ENCODE measurements at places on chromosomes 7 and 10.
A peak's percentile ranks its signal among the peaks of the same experiment; 100 is the strongest.

DNA sequence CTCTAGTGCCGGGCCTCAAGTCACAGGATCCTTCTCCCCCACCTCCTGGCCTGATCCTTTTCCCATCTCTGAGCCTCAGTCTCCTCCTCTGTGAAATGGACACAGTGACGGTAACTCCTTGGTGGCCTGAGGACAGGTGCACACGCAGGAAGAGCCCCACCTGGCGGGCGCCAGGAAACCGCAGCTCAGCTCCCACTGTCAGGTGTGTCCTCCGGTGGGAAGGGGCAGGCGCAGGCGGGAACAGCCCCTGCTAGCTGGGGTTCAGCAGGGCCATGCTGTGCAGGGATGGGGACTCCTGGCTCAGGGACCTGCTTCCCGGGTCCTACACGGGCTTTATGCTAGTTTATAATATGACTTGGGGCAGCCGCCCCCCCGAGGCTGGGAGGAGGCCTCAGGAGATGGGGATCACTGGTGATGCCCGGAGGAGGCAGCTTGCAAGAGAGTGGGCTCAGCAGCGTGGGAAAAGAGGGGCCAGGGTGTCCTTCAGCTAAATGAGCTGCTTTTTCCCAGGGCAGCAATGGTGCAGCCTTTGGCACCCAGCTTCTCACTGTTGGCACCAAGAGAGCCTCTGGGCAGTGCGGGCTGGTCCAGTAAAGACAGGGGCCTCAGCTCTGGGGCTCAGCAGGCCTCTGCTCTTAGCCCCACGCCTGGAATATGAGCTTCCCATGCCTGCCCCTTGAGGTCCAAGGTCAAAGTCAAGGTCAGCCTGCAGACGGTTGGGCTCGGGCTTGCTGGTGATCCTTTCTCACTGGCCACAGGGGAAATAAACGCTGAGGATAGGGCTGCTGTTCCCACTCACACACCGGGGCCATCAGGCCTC is 68.0 kb upstream of the FAM20C start:
- DNase-seq, result peak; percentile 55

GRCh38 chr7:55570939-55571338 is 1.4 kb downstream of the VOPP1 start:
- DNase-seq, result no peak

DNA sequence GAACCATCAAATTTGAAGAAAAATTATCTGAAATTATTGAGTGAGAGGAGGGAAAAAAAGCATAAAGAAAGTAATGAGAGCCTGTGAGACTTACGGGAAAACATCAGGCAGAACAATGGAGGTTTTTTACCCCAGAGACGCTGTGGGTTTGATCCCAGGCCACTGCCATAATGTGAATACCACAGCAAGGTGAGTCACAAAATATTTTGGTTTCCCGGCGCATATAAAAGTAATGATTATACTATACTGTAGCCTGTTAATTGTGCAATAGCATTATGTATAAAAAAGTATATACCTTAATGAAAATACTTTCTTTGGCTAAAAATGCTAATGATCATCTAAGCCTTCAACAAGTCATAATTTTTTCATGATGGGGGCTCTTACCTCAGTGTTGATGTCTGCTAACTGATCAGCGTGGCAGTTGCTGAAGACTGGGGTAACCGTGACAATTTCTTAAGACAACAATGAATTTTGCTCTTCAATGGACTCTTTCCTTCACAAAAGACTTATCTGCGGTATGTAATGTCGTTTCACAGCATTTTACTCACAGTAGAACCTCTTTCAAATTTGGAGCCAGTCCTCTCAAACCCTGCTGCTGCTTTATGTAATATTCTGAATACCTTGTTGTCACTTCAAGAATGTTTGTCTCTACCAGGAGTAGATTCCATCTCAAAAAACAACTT is 97.0 kb upstream of the FAM20C start:
- DNase-seq, result no peak

- DNase-seq, result no peak
Observed at GRCh38 chr7:34946486-34946885, 90.8 kb downstream of the DPY19L1 start.

GRCh38 chr7:90595342-90595800 is 750 bp upstream of the CDK14 start:
- no peak for DNase-seq

DNA sequence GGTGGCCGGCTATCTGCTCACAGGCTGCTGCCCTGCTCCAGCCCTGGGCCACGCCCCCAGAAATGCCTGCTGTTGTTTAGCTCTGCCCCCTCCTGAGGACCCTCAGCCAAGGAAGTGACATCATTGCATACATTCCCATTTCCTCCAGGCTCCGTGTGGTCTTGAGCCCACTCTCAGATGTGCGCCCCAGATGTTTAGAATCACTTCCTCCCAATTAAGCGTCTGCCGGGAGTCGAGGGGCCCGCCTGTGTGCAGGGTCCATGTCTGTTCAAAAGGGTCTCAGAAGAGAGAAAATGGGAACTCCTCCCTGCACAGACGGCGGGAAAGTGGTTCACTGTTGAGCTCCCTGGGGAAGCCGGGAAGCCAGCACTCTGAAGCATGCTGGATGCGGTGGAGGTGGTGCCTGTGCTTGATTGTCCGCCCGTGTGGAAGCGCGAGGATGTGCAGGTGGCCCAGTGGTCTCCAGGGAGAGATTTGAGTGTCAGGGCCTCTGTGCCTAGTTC is 116.9 kb upstream of the PPIF start:
- DNase-seq, result no peak

GRCh38 chr10:101775273-101776160 is at the start of gene FGF8:
TSS of gene FGF8 (minus strand) at chr10:101776114. CDS start at chr10:101775900, 214 bp downstream.
- peak; percentile 59 for DNase-seq

DNA sequence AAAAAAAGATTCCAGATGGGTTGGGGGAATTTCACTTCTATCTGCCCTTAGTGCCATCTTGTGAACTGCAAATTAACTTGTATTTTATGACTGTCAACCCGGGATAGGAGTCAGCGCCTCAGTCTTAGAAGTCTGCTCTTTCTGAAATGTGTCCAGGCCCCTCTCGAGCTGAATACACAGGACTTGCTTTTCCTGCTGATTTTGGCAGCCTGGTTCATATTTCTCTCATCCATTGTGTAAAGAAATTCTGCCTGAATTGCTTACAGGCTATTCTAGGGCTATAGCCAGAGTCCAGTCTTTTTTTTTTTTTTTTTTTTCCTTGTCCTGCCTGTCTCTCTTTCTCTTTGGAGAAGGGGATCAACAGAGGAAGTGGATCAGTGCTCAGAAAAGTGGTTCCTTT is 24.6 kb downstream of the GATA3 start:
- peak; percentile 6 for DNase-seq

DNA sequence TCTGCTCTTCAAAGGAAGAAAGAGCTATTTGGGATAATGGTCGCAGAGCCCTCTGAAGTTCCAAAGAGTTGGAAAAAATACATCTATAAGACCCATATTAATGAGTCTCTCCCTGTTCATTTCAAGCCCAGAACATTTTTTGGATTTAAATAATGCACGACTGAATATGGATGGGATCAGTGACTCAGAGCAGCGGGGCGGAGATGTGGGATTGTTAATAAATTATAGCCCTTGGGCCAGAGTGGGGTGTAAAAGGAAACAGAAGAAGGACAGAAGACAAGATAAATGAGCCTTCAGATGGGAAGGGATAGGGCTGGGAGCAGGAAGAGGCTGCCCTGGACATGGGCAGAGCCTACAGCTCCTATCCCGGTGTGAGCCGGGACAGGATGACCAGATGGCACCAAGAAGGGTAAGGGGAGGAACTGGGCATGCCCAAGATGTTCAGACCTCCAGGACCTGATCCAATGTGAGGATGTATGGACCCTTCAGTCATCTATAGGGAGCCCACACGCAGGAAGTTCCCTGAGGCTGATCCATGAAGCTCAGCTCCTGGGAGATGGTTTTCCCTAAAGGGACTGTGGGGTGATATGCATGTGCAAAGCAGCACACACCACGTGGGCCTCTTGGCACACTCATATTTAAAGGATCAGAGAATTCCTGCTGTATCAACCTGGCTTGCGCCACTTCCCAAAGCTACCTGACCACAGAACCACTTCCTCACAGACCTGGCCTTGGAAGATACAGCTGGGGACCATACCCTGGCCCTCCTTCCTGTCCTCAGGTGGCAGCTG is 96.1 kb upstream of the PLXNA4 start:
- no peak for DNase-seq

GRCh38 chr7:68031180-68031943 is 1034.7 kb downstream of the TYW1 start:
- no peak for DNase-seq
